GM12891 (cell line): ENCODE measurements at places on chromosomes 7 and 10.

DNA sequence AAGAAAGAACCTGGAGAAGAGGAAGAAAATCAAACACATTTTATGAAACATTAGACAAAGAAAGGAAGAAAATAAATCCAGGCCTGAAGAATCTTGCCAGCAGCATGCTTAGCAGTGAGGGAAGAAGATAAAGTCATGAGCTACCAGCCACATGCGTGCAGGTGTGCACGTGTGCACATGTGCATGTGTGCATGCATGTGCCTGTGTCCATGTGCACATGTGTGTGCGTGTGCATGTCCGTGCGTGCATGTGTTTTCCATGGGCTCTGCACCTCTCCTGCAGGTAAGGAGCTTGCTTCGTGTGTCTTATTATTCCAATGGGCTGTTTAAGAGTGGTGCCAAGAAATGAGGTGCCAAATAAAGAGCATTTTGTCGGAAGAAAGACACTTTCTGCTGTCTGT is 322.2 kb downstream of the FGFR2 start:
- DNase-seq = no peak

DNA sequence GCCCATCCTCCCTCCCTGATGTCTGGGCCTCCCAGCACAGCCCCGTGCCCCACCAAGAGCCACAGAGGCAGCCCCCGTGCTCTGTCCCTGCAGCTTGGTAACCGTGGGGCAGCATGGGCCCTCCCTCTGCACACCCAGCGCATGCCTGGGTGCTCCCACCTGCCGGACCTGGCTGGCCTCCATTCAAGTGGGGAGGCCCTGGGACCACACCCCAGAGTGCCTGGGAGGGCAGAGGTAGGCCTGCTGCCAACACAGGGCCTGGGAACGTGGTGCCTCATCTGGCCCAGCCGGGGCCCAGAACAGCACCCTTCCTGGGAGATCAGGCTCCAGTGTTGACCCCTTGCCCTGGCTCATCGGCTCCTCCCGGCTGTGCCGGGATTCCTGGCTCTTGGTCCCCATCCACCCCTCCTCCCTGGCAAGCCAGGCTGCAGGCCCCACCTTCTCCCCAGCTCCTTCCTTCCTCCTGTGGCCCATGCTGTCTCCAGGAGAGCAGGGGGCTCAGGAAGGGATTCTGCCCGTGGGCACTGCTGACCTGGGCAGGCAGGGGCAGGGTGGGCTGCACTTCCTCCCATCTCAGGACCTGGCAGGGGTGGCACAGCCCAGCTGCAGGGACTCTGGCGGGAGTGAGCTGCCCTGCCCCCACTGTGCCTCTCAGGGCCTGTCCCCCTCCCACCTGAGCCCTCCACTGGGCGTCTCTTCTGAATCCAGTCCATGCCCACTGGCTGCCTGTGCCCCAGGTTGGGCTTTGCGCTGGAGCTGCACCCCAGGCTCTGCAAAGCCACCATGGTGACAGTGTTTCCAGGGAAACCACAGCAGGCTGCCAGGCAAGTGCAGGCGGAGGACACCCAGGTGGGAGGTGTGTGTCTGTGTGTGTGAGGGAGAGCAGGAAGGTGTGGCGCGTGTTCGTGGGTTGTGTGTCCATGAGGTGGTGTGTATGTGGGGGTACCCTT is 32.6 kb downstream of the PWWP2B start:
- no peak for DNase-seq

GRCh38 chr10:114083040-114083439 is 39.4 kb downstream of the ADRB1 start:
- no peak for DNase-seq

- peak; percentile 43 for DNase-seq
Observed at GRCh38 chr10:11684717-11685645, 57.2 kb upstream of the ECHDC3 start.

GRCh38 chr10:20971901-20972300 is 74.8 kb upstream of the NEBL start:
- no peak for DNase-seq

DNA sequence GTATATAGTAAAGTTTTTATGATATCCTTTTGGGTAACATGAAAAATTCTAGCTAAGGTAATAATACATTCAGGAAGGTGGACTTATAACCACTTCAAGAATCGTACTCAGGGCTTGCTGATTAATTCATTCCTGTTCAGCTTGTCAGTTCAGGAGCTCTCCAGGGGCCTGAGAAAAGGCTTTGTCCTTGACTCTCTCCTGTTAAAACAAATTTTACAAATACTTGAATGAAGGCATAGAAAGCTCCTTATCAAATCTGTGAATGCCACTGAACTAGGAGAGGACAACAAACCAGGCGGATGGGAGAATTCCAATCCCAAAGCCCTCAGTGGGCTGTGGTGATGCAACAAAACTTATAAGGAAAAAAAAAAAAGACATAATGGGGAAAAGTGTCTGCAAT is 354.5 kb upstream of the ZMIZ1 start:
- DNase-seq = no peak

GRCh38 chr7:49631071-49631815 is 142.2 kb upstream of the VWC2 start:
- no peak for DNase-seq

- no peak for DNase-seq
Observed at GRCh38 chr7:98724591-98724990, 107.5 kb downstream of the NPTX2 start.

DNA sequence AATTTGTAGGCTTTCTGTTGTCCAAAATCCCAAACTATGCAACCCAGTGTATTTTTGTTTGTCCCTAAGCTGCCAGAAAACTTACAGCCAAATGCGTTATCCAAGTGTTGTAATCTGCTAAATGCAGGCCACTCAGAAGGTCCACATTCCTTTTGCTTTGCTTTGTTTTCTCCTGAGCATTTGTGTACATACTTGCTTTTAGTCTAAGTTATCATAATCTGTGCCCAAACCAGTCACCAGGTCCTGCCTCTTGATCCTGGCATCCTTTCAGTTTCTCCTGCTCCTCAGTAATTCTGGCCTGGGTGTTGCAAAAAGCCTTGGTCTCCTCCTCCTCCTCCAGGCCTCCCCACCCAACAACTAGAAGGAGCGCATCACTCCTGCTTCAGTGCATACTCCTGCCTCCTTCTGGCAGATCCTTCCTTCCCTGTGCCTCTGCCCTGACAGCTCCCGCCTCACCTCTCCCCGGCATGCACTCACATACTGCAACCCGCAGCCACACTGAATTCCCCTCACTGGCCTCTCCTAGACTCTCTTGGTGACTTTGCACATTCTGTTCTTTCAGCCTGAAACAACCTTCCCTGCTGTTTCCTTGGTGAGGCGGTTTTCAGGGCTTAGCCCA is 2.3 kb downstream of the DENND2A start:
- no peak for DNase-seq

DNA sequence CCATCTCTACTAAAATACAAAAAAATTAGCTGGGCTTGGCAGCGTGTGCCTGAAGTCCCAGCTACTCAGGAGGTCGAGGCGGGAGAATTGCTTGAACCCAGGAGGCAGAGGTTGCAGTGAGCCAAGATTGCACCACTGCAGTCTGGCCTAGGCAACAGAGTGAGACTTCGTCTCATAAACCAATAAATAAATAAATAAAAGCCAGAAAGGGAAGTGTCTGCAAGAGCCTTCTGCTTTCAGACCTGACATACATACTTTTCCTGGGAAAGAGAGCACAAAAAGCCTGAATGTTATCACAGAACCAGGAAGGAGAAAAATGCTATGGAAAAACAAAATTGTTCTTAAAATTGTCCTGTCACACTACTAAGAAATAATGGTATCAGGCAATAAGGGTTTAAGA is 4.1 kb upstream of the KIF5B start:
- no peak for DNase-seq

GRCh38 chr7:116153050-116153449 is 57.3 kb upstream of the TES start:
- DNase-seq = no peak

- no peak for DNase-seq
Observed at GRCh38 chr7:51188987-51189386, 127.6 kb downstream of the COBL start.

- no peak for DNase-seq
Observed at GRCh38 chr10:119715628-119716505, 10.0 kb upstream of the INPP5F start.

- DNase-seq = no peak
Observed at GRCh38 chr10:102246261-102246660, 929 bp downstream of the GBF1 start.

DNA sequence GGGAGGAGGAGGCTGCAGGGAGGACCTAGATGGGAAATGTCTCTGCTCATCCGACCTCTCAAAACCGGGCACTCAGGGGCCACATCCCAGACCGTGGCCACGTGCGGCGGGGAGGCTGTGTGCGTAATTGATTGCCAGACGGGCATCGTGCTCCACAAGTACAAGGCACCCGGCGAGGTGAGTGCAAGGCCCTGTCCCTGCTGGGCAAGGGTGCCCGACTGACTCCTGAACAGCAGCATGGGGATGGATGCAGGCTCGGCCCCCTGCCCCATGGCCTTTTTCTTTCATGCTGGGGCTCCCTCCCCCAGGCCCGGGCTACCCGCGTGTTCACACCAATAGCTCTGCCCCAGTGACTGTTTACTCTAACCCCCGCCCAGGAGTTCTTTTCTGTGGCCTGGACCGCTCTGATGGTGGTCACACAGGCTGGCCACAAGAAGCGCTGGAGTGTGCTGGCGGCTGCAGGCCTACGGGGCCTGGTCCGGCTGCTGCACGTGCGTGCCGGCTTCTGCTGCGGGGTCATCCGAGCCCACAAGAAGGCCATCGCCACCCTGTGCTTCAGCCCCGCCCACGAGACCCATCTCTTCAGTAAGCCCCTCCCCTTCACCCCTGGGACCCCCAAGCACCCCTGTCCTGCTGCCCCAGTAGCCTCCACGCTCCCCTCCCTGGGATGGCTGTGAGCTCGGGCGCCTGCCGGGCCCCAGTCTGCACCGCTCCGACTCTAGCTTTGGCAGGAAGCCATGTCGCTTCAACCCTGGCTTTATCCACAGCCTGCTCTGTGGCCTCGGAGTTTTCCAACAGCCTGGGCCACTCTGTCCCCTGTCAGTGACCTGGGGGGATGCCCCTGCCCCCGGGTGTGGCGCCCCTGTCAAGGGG is 3.9 kb downstream of the LRWD1 start:
- DNase-seq = no peak

DNA sequence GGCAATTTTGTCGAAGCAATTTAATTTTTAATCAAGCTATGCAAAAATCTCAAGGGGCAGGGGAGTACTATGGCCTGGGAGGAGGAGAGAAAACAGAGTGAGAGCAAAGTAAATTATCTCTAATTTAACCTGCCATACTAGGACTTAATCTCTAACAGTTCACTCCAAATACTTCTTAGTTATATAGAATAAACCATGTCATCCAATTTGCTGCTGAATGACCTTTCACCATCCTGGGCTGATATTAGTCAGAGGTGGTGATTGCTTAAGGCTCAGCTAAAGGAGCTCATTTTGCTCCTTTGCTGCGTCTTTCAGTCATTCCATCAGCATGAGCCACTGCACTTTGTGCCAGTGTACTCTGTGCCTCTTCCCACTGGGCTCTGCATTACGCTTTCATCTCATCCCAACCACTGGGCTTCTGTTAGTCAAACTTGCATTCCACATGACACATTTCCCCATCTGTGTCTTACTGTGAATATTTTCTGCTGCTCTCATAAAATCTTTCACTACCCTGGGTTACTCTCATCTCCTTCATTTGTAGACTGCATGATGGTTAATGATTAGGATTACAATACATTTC is 84.3 kb downstream of the CD36 start:
- DNase-seq = no peak
